Stimulated activated CD8-positive, alpha-beta memory T cell treated with anti-CD3 and anti-CD28 coated beads, Interleukin-15, amount 100 ng/mL, for 48 hours (primary cell): ENCODE measurements at places on chromosomes 12 and 14.

DNA sequence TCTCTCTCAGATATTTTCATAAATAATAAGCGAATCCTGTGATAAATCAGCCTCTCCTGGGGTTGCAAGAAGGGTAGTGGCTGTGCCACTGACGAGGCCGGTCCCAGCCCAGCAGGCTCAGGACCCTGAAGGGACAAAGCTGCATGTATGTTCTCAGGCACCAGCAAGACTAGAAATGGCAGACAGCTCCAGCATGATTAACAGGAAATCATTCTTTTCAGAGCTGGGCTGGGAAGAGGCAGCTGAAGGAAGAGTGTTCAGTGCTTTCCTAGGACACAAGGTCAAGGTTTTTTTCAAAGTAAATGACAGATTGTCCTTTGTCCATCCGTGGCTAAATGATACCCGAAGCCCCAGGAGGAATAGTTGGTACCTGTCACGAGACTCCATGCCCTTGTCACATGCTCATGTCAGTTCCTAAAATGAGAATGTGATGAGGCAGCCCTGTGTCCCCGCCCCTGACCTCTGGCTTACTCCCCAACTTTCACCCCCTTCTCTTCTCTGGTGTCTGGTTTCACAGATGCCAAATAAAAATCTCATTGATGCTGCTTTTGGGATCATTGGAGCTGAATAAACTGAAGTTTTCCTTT is 65.1 kb downstream of the PPP1R36 start:
- no peak for DNase-seq

GRCh38 chr12:59282999-59283398 is 312.8 kb upstream of the SLC16A7 start:
- DNase-seq, result no peak

DNA sequence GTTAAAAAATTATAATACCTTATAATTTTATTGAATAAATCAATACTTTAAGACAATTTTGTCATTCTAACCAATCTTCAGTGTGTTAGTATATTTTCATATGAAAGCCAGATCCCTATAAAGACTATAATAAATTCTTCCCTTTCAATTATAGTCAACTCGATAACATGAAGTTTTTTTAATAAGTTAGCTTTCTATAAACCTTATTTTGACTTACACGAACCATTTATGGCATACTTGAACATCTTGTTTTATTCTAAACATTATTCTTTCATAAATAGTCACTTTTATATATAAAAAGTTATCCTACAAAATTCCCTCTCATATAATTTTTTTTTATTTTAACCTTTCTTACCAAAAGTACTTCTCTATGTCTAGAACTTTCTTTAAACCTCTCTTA is 1002.3 kb downstream of the TMEM121 start:
- DNase-seq, result no peak

DNA sequence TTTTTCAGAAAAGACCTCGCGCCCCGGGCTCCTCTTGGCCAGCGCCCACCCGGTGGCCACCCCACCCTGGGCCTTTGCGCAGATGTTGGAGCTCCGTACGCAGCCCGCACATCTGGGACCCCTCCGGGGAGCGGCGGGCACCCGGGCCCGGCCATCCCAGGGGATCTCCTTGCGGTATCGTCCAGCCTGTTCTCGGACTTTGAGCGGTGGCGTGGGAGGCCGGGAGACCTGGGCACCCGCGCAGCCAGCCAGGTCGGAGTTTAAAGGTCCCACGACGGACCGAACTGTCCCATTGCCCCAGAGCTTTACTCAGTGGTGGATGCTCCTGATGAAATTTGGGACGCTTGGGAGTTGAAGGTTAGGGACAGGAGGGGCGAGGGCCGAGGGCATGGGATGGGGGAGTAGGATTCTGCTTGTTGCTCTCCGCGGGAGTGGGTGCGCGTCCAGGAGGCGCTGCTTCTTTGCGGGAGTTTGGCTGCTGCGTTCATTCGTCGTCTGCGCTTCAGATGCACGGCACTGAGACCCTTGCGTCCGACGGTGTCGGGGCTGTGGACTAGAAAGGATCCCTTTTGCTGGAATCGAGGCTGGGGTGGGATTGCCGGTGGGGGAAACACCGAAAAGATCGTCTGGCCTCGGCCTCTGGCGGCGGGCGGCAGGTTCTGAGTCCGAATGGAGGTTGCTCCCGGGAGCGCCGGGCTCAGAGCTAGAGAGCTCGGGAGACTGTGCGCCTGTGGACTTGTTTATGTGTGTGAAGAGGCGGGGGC is 1.4 kb downstream of the NTF3 start:
- no peak for DNase-seq
